Stimulated activated CD8-positive, alpha-beta memory T cell treated with anti-CD3 and anti-CD28 coated beads, Interleukin-4, amount 100 ng/mL, for 48 hours (primary cell): ENCODE measurements at places on chromosomes 12 and 14.

GRCh38 chr14:72519543-72519942 lies 374.4 kb downstream of the DPF3 start:
- no peak for DNase-seq

- peak; percentile 44 for DNase-seq
Observed at GRCh38 chr12:117063162-117063911, 35.9 kb downstream of the TESC start.

- no peak for DNase-seq
Observed at GRCh38 chr12:54279227-54279631, 693 bp downstream of the CBX5 start.

DNA sequence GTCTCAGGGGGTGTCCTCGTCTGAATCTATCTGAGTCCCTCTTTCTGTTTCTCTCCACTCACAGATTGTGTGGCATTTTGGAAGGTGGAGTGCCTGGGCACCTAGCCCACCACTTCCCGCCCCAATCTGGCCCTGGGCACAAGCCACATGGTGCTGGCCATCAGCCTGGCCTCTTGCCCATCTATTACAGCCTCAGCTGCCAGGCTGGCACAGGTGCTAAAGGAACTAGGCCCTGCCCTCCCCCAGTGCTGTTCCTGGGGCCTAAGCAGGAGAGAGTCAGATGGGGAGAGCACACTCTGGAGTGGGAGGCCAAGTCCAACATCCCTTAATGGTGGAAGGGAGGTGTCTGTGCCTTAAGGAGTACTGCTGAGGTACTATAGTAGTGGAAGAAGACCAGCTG lies 8.3 kb upstream of the CALCOCO1 start:
- DNase-seq = no peak

- DNase-seq = no peak
Observed at GRCh38 chr12:107845226-107845979, 70.9 kb downstream of the ASCL4 start.

GRCh38 chr14:83147006-83147405 lies 1613.4 kb upstream of the SEL1L start:
- DNase-seq = no peak

DNA sequence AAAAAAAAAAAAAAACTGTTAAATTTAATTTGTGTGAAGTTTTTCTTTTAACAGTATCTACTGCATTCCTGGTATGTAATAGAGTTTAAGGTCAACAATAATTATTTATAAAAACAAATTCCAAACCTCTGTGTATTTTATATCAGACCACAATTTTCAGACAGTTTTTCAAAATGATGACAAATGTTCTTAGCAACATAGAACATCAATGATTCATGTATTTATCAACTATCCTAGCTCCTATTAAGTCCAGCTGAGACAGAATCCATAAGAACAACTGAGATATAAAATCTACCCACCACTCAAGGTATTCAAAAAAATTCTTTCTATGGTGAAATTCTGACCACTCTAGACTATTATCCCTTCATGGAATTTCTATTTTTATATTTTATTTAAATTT lies 144.5 kb downstream of the EPS8 start:
- no peak for DNase-seq

DNA sequence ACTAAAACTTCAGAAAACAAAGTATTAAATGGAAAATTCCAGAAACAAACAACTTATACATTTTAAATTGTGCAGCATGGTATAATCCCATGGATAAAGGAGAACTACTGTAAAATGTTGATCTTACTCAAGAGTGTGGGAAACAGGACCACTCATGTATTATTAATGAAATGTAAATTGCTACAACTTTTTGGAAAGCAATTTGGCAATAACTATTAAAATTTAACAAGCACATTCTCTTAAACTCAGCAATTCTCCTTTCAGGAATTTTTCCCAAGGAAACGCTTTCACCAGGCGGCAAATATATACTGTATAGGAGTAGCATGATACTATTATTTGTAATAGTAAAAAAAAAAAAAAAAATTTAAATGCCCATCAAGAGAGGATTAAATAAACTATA lies 284.5 kb upstream of the AMIGO2 start:
- DNase-seq = no peak

DNA sequence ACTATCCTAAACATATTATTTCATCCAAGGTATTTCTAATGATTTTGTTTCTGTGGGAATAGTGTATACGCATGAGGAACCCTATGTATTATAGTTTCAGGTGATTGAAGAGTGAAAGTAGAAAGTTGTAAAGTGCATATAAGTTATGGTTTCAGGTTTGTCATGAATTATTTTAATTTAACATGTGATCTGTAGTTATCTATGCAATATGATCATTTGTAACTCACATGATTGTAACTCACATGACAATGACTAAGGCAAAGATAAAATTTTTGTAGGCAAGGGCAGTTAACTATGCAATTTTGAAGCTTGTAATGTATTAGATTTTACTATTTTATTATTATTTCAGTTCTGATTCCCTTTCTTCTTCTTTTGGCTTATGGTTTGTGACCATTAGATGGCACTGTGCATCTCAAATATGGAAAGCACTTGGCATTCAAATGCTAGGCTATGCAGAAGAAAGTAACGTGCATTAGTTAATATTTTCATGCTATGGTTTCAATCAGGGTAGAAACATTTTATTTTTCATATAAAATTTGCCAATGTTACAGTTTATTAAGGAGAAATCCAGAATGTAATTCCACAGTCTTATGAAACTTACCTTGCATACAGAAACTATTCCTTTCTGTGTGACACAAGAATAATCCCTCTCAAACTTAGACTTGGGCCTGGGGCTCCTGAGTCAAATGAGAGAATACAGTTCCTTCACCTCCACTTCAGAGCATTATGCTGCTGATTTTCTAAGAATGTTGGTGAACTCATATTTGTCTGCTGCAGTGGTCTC lies 15.8 kb upstream of the TMEM30B start:
- no peak for DNase-seq

DNA sequence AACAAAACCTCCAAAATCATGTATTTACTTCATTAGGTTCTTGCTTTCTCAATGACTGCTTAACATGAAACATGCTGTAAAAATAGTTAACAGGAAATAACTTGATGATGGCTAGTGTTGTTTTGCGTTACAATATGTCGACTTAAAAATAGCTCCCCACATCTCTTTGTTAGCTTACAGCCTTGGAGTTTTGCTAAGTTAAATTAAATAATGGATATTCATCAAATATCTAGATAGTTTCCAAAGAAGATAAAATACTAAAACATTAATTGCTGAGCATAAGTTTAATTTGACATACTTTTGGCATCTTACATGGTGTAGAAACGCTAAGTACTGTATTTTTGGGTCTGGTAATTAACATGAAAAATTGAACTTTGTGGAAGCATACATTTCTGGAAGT lies 500.6 kb upstream of the NOVA1 start:
- no peak for DNase-seq

DNA sequence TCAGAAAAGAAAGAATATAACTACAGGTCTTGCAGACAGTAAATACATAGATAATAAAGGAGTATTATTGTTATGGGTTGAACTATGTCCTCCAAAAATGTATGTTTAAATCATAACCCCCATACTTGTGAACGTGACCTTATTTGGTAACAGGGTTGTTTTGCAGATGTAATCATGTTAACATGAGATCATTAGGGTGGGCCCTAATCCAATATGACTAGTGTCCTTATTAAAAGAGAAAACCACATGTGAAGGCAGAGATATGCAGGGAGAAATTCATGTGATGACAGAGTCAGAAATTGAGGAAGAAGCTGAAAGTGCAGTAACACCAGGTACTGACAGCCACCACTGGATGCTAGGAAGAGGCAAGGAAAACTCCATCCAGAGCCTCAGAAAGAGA lies 29.0 kb downstream of the MAGOHB start:
- no peak for DNase-seq

GRCh38 chr14:99687284-99688209 lies 3.4 kb downstream of the CYP46A1 start:
- peak; percentile 50 for DNase-seq

GRCh38 chr12:25107920-25108319 lies 87.0 kb downstream of the DNAI7 start:
- no peak for DNase-seq

GRCh38 chr12:49662998-49663843 lies 39.9 kb downstream of the PRPF40B start:
- peak; percentile 70 for DNase-seq

DNA sequence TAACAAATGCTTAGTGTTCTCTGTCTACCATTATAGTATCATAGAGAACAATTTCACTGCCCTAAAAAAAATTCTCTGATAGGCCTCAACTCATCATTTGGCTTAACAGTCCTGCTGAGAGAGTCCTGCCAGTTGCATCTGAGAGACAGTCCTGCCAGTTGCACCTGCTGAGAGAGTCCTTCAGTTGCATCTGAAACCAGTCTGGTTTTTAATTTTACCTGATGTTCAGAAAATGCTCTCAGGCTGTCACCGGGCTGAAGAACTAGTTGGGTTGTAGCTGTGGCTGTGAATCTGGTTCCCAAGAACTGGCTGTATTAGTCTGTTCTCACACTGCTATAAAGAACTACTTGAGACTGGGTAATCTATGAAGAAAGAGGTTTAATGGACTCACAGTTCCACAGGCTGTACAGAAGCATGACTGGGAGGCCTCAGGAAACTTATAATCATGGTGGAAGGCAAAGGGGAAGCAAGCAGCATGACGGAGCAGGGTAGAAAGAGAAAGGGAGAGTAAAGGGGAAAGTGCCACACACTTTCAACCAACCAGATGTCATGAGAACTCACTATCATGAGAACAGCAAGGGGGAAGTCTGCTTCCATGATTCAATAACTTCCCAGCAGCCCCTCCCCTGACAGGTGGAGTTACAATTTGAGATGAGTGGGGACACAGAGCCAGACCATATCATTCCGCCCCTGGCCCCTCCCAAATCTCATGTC lies 51.6 kb downstream of the PRKCH start:
- no peak for DNase-seq

GRCh38 chr12:88684170-88684569 lies 103.9 kb upstream of the KITLG start:
- no peak for DNase-seq

DNA sequence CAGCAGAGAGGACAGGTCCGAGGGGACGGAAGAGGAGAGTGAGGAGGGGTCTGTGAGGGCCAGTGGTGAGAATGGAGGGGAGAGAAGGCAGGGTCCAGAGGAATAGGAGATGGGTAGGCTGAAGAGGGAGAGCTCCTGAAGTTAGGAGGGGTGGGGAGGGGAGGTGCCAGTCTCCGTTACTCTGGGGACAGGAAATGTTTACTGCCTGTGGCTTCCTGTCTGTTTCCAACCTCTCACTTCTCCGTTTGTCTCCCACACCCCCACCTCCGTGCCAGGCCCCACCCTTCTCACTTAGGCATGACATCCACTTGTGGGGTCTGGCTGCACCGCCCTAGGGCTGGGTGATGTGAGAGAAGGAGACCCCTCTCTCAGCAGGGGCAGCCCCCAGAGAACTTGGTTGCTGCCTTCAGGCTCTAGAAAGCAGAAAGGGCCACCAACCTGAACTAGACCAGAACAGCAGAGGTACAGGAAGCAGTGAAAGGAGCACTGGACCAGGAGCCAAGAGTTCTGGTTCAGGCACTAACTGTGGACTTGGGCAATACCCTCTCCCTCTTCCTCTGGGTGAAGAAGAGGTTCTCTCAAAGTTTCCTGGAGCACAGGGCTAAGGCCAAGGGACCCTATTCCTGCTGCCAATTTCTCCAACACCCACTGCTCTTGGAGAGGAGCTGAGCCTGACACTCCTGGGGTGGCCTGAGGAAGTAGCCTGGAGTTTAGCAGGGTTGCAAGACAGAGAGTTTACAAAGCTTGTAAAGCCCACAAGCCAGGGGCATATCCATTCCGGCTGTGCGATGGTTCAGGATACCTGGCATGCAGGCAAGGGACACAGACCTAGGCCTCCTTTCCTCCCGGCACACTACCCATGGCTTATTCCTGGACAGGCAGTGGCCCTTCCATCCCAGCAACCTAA lies 5.5 kb downstream of the ITGA5 start:
- peak; percentile 79 for DNase-seq

DNA sequence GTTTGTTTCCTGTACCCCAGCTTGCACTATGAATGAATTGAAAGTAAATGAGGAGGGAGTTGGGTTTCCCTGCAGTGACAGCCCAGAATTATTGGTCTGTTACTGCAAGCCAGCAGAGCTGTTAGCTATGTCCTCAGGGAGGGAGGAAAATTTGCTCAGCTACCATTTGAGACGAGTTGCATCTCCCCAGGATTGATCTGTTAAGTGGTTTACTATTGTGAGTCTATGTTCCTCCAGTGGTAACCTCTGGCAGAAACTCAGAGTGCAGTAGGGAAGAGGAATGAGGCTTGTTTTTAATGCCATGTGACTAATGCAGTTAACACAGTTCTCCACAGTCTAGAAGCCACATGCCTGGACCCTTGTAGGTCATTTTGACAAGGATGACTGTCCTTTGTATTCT lies 173.9 kb downstream of the SLC15A4 start:
- no peak for DNase-seq

- DNase-seq = no peak
Observed at GRCh38 chr12:10320643-10321042, 13.0 kb downstream of the KLRD1 start.

GRCh38 chr14:60622210-60622916 lies 26.9 kb downstream of the SIX1 start:
- DNase-seq = no peak

- DNase-seq = no peak
Observed at GRCh38 chr14:74645756-74646470, 33.9 kb upstream of the LTBP2 start.

GRCh38 chr14:22422238-22422637 lies 166.8 kb downstream of the DAD1 start:
- DNase-seq = no peak

- no peak for DNase-seq
Observed at GRCh38 chr12:5593086-5593485, 161.2 kb downstream of the NTF3 start.
